ENCODE measurements at places on chromosomes 5 and 9.

GRCh38 chr9:127449332-127449966 is 1.8 kb downstream of the RPL12 start:
- peak; percentile 18 for DNase-seq

GRCh38 chr9:100579665-100580064 is 1.8 kb downstream of the CAVIN4 start:
- DNase-seq, result no peak

- DNase-seq, result no peak
Measured at GRCh38 chr5:31130676-31131075, 62.8 kb upstream of the CDH6 start.

GRCh38 chr5:78893940-78894677 is 91.0 kb downstream of the ARSB start:
- DNase-seq, result no peak

- no peak for DNase-seq
Measured at GRCh38 chr9:131781069-131781468, 41.2 kb upstream of the RAPGEF1 start.

- no peak for DNase-seq
Measured at GRCh38 chr9:126614455-126615244, 922 bp downstream of the LMX1B start.

GRCh38 chr5:55437452-55437851 is 97.3 kb downstream of the PLPP1 start:
- no peak for DNase-seq

GRCh38 chr5:119453040-119453373 is 710 bp downstream of the HSD17B4 start:
- no peak for DNase-seq

DNA sequence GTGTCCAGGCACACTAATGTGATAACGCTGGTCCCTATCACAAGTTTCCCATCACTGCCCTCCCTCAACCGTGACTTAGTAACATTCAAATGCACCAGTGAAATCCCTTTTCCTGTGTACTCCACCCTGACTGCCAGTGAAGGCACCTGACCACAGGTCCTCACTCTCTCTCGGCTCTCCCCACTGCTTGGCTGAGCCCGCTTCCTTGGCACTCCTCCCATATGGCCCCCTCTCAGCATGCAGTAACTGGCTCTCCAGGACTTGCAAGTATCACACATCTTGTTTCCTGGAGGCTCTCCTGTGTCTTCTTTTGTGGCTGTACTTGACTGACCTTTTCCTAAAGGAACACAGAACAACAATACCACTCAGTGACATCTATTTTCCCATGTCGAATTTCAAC is 292.0 kb upstream of the ZNF608 start:
- no peak for DNase-seq

DNA sequence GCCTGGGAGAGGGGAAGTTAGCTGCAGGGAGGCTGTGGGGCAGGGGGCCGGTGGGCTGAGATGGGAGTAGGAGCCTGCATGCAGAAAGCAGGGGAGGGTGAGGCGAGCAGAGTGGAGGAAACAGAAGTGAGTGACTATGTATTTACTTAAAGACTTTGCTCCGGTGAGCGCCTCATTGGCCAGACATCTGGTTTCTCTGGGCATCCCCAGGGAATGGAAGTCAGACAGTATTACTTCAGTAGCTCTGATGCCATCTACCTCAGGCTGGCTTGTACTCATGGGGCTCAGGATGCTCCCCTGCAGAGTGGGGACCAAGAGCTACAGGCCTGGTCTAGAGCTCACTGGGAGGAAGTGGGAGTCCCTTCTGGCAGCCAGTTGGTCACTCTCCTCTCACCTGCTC is 78.2 kb upstream of the ARAP3 start:
- DNase-seq, result no peak

- no peak for DNase-seq
Measured at GRCh38 chr9:131107760-131108159, 11.4 kb downstream of the AIF1L start.

GRCh38 chr5:107894361-107894760 is 223.6 kb upstream of the EFNA5 start:
- DNase-seq, result no peak

GRCh38 chr9:128175102-128175563 is 15.1 kb downstream of the BBLN start:
- DNase-seq, result no peak

DNA sequence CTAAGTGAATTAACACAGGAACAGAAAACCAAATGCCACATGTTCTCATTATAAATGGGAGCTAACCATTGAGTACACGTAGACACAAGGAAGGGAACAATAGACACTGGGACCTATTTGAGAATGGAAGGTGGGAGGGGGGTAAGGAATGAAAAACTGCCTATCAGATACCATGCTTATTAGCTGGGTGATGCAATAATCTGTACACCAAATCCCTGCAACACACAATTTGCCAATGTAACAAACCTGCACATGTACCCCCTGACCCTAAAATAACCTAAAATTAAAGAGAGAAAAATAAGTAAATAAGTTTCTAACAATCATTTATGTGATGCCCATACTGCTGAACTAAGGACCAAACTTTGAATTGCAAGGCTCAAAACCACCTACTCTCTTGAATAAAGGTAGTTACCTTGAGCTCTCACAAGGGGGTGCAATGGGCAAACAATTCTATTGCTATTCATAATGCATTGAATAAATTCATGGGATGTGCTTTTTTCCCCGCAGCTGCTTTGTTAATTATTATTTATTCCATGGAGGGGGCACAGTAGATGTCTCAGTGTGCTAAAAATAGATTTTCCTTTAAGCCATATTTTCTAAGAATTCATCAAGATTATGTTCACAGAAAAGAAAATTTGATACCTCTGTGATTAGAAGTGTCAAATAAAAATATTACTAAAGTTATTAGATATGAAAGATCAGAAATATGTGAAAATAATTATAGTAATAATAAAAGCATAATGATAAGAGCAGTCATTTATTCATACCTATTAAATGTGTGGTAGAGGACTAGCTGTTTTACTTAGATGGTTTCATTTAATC is 76.2 kb upstream of the PTPN3 start:
- peak; percentile 32 for DNase-seq

DNA sequence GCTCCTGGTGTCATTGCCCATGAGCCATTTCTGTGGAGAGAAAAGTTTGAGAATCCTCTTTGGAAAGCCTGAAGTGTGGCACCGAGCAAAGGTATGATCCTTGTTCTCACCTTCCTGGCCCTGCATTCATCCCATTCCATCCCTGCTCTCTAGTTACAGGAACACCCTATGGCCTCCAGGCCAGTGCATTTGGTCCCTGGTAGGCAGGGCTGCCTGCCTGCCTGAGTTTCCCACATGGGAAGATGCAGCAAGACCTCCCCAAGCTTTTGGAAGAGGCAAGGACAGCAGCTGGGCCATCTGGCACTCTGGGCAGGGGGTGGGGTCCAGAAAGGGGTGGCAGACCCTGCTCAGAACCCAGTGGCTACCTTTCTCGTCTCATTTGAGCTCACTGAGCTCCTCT is 24.5 kb downstream of the IGIP start:
- DNase-seq, result no peak

GRCh38 chr9:129879103-129879699 is 43.9 kb downstream of the USP20 start:
- peak; percentile 65 for DNase-seq

DNA sequence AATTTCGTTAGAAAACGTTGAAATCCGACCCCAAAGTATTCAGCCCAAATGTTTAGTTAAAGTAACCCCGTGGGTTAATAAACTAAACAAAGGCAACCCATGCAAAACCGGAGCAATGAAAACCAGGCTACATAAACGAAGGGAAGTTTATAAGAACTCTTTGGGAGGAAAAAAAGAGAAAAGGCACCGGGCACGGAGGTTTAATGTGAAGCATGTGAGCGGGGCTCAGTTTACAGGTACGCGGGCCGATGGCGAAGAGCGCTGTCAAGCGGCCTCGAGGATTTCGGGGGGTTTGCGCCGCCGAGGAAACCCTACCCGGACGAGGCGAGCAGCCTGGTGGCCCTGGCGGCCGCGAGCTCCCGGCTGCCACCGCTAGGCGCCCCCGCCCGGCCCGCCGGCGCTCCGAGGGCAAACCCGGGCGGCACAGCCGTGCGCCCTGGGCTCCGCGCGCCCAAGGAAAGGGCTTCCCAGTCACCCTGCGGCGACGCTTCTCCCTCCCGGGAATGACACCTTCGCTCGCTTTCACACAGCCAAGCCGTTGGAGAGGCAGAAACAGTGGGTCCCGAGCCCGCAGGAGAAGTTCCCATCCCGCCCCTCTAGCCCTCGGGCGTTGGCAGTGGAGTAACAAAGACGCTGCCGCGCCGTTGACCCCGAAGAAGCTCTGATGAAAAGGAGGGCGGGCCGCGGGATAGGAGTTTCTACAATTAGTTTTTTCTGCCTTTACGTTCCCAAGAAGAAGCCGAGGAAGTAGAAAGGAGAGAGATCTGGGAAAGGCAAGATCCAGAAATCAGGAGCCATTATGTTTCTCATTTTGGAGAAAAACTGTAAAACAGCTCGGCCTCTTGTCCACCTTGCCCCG is 126.0 kb downstream of the TMEM174 start:
- no peak for DNase-seq

- no peak for DNase-seq
Measured at GRCh38 chr5:14251733-14252132, 108.6 kb downstream of the TRIO start.

Data from KBM-7 (cell line).